ENCODE measurements at places on chromosomes 13 and 19.

GRCh38 chr13:92177966-92178365 lies 779.5 kb downstream of the GPC5 start:
- DNase-seq: peak; percentile 62

DNA sequence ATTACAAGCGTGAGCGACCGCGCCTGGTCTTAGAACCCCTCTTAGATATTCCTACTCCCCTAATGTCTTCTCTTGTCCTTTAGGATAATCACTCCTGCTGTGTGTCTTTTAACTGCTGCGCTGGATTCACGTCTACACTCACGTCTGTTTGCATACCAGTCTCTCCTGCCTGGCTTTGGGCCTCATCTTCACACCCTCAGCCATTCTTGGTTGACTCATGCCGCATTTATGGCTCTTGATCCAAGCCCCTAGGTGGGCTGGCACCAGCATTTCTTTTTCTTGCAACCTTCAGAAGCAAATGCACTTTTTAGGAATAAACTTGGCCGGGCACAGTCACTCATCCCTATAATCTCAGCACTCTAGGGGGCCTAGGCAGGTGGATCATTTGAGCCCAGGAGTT lies 22.7 kb downstream of the MYO9B start:
- no peak for DNase-seq

DNA sequence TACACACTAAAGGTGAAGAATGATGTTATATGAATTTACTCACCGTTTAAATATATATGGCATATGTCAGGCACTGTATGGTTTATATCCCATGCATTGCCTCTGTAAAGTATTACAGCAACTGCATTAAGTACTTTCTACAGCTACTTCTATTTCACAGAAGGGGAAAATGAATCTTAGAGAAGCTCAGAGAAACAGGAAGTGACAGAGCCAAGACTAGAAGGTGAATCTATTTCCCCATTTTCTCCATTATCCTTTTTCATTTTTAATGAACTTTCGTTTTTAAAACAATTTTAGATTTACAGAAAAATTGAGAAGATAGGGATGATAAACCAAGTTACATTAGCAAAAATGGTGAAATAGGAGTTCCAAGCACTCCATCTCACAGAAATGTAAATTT lies 863.3 kb downstream of the UQCRFS1 start:
- no peak for DNase-seq

GRCh38 chr19:48659768-48660167 lies 13.0 kb downstream of the NTN5 start:
- no peak for DNase-seq

DNA sequence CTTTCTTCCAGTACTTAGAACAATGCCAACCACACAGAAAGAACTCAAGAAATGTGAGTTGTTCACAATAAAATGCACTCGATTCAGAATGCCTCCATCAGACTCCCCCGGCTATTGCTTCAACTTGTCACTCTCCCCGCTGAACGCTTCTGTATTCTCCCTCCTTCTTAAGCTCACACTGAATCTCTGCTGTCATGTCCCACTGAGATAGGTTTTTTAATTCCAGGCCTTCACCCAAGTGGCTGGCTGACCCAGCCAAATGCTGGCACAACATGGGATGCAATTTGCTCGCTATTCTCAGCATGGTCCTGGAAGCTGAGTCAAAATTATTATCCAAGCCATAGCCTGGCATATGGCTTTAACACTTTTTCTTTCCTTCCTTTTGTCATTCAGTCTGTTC lies 76.8 kb upstream of the SERP2 start:
- DNase-seq: no peak
